ENCODE measurements at places on chromosomes 4 and X. TPM values are rescaled to one million over a fixed set of nuclear protein-coding genes. Genes with fewer than 3 reads are reported as not detected.

The BTC gene
- total RNA-seq: not detected

The MAGEA1 gene
- not detected for total RNA-seq

The BST1 gene
- 44.7 TPM for total RNA-seq

The DCAF4L1 gene
- total RNA-seq: under 0.01 TPM

The EVC2 gene
- total RNA-seq: 6.3 TPM

The FGF5 gene
- 0.22 TPM for total RNA-seq

The UCHL1 gene
- 11.7 TPM for total RNA-seq

The CCDC160 gene
- total RNA-seq: not detected
